ENCODE measurements at places on chromosomes 2 and 18. TPM values are rescaled to one million over a fixed set of nuclear protein-coding genes. Genes with fewer than 3 reads are reported as not detected.

The SLC4A5 gene
- 20.8 TPM for total RNA-seq

The RHOB gene
- total RNA-seq = 2.5 TPM

The SLC35G4 gene
- not detected for total RNA-seq

The NTSR2 gene
- total RNA-seq = not detected

The IFIH1 gene
- total RNA-seq = 32.0 TPM

The PAX3 gene
- not detected for total RNA-seq

The REG3G gene
- not detected for total RNA-seq

The CREG2 gene
- not detected for total RNA-seq

GRCh38 chr2:215949991-215950404, 63.4 kb downstream of the MREG start:
- DNase-seq = no peak

DNA sequence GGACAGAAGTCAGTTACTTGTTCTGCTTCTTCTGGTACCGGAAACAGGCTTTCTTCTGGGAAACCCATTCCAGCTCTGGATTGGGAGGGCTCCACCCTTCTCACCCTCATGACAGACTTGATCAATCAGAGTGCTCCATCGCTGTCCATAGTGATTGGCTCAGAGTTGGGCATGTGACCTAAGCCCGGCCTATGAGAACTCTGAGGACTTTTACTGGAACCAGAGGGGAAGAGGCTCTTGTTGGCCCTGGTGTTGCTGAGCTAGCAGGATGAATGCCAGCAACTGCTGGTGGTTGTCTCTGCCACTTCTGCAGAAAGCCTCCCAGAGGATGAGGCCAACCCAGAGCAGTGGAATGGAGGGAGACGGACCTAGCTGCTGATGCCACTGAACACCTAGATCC, 33.3 kb downstream of the TMEM37 start:
- no peak for DNase-seq

DNA sequence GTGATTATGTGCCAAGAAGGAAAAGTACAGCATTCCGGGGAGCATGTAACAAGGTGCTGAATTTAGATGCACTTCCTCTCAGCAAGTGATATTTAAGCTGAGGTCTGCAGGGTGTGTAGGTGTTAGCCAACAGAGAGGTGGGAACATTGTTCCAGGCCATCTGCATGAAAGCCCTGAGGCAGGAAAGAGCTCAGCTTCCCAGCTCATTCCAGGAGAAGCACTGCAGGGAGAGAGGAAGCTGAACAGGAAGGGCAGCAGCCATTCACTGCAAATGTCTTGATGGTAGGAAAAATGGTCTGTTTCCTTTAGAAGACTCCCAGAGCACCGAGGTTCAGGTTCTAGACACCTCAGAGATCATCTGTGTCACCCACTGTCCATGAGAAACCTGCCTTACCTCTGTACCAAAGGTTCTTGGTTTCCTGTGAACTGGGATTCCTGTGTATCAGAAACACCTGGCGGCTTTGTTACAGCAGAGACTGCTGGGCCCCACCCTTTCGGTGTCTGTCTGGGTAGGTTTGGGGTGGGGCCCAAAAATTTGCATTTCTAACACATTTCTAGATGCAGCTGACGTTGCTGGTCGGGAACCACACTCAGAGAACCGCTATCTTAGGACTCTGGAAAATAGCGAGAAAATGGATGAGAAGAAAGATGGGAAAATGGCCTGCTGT, 84.0 kb downstream of the RTN4 start:
- no peak for DNase-seq

GRCh38 chr2:76270096-76270710, 559.5 kb upstream of the GCFC2 start:
- DNase-seq = no peak

DNA sequence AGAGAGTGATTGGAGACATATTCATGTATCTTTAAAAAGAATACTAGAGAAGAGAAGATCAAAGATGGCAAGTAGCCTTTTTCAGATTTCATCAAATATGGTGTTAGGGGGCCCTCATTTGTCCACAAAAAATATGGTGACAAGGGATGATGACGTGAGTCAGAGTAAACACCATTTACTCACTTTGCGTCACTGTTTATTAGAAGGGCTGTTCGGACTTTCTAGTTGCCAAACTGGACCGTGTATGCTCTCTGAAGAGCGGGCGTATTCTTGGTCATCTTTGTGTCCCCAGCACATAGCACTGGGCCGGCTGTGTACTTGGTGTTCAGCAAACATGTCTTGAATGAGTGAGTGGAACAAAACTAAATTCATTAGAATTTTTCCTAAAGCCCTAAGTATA, 37.5 kb downstream of the TTC39C start:
- no peak for DNase-seq

- DNase-seq = peak; percentile 58
These were observed at the start of gene PTPN18 for GRCh38 chr2:130355578-130356431. Gene PTPN18 (plus strand): TSS chr2:130356056. CDS start chr2:130356108, 52 bp downstream.

DNA sequence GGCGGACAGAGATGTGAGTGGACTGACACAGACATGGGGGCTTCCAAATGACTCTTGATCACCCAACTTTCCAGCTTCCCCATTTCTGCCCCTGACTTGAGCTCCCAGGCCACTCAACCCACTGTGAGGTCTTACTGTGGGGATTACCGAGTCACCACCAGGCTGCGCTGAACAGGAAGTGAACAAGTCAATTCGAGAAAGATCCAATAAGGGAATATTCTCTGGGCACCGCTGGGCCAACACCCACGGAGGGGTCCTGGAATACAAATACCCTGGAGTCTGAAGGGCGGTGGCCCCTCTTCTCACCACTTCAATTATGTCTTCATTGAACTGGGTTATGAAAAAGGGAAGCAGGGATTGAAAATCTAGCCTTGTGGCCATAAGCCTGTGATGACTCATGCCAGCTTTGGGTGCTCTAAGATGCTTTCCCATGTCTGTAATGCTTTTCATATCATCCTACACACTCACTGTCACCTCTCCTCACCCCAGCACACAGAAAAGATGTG, 37.7 kb downstream of the BCL11A start:
- no peak for DNase-seq

DNA sequence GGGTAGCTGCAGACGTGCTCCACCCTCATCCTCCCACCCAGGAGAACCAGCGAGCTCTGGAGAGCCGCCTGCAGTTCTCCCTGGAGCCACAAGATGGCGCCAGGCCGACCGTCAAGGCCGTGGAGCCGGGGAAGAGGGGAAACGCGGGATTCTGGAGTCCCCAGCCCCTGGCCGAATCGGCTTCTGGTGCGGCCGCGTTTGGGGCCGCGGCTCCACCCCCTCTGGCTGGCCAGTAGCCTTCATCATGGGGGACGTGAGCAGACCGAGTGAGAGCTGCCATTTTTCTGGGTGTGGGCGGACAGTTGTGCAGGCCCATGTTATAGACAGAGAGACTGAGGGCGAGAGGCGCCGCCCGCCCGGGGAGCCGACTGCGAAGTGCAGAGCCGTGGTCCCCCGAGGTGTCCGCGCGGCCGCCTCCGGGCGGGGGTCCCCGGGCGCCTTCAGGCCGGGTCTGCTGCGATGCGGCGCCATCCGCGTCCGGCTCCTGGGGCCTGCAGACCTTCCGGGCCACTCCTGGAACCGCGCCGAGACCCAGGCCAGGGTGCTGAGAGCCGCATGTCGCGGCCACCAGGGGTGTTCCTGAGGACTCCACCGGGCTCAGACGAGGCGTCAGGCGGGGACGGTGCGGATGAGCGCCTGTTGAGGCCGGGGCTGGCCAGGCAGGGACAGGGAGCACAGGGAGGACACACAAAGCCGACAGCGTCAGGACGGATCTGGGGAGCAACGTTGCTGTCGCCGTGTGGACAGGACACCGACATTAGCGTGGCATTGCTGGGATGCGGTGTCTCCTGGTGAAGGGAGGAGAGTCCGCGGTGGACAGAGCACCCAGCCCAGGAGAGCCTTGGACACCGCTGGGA, 418.2 kb upstream of the HS6ST1 start:
- DNase-seq = no peak

DNA sequence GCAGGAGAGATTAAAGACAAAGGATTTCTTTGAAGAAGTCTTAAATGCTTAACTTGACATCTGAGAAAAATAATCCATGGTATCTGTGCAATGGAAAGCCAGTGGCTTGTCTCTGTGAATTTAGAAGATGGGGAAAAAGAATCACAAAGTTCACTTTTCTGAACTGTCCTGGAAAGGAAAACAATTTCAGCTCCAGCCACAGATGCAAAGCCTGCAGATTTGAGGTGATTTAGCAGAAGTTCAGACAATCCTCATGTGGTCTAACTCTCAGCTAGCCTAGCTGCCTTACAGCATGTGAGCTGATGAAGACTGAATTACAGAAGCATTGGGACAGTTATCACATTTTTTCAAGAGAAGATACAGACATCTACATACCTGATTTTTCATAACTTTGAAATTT, 126.7 kb upstream of the ITGB6 start:
- no peak for DNase-seq

DNA sequence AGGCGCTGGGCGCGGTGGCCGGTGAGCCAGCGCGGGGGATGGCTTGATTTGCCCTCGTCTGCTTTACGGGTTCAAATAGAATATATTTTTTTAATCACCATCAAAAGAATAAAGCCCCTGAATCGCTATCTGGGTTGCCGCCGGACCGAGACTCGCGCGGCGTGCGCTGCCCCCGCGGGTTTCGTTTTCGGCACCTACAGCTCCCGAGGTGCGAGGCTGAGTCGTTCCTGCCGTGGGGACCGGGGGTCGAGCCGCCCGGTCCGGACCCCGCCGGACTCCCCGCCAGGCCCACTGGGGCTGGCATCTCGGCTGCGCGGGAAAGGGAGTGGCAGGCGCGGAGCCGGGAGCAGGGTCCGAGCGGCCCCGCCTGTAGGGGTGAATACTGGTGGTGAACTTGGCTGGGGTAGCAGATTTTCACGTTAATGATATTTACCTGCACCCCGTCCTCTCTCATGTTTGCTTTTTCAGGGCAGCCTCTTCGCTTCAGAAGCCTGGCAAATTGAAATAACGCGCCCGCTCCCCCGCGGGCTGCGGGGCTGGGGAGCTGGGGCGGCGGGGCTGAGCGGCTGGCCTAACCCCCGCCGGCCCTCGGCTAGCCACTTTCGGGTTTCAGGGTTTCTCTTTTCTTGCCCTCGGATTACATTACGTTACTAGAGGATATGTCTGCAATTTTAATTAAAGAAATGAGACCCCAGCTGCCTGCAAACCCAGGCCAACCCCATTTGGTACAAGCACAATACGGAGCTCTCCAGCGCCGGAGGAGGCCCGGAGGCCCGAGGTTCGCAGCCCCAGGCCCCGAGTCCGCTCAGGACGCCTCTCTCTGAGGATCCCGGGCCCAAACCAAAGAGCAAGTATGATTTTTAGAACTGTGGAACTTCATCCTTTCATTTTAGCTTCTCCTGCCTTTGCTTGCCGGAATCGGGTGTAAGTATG, 1.7 kb upstream of the CELF4 start:
- no peak for DNase-seq

GRCh38 chr2:45910473-45911060, 259.1 kb downstream of the PRKCE start:
- DNase-seq = no peak

DNA sequence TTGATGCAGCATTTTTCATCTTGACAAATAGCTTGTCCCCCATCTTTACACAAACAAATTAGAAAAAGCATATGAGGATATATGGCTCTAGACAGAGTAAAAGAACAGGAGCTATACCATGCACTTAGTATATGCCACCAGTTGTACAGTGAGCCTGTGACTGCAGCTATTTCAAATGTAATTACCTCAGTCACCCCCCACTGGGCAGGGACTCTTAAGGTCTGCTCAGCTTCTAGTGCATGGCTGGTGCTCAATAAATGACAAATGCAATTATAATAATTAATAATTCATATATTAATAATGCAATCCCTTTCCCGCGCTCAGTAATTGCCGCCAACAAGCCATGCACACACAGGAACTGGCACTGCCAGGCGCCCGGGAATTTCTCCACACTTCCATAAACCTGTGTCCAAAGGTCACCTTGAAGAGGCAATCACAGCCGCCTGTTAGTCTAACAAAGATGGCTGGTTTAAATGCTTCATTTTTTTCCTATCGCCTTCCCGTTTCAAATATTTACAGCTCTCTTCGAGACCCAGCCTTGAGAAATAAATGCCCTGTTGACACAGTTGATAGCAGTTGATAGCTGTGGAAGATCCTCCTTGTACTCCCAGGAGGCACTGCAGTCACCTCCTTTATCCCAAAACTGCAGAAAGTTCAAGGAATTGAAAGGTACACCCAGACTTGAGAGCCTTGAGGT, 156.6 kb downstream of the INO80D start:
- no peak for DNase-seq

- DNase-seq = no peak
These were observed 41.7 kb downstream of the DNMT3A start for GRCh38 chr2:25300001-25300400.

GRCh38 chr2:217396586-217396985, 536.7 kb upstream of the TNP1 start:
- DNase-seq = no peak

- no peak for DNase-seq
These were observed 114.4 kb upstream of the HAAO start for GRCh38 chr2:42906557-42907411.

DNA sequence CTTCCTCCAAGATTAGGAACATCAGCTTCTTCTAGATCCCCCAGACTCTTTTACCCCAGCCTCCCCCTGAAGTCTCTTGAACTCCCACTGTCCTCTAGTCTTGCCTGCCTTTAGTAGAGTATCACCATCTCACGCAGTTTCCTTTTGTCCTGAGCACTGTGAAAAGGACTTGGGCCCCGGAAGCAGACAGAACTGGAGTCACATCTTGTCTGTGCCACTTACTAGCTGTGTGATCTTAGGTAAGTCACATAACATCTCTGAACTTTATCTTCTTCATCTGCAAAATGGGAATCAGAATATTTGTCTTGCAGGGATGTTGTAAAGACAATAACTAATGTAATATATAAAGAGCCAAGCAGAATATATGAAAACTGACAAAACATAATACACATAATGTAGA, 8.4 kb upstream of the TRABD2A start:
- no peak for DNase-seq
